ENCODE measurements at places on chromosomes 7 and 10.
A peak's percentile ranks its signal among the peaks of the same experiment; 100 is the strongest.

DNA sequence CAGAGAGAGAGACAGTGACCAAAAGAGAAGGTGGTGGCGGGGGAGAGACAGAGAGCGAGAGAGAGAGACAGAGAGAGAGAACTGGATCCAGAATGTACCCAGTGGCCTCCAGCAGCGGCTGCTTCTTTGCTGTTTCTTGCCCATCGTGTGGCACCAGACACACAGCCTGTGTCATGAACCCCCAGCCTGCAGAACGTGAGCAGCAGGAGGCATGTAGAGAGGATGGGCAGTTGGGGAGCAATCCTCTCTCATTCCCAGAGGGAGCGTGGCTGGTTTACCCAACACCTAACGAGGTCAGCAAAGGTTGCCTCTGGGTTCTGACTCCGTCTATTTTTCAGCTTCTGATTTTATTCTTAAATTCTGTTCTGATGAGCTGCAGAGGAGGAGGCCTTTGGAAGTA is 168.1 kb downstream of the ADARB2 start:
- DNase-seq: no peak

- DNase-seq: no peak
Observed at GRCh38 chr10:60427709-60428386, 38.2 kb upstream of the ANK3 start.

GRCh38 chr7:156466955-156467625 is 173.5 kb upstream of the RNF32 start:
- DNase-seq: no peak

DNA sequence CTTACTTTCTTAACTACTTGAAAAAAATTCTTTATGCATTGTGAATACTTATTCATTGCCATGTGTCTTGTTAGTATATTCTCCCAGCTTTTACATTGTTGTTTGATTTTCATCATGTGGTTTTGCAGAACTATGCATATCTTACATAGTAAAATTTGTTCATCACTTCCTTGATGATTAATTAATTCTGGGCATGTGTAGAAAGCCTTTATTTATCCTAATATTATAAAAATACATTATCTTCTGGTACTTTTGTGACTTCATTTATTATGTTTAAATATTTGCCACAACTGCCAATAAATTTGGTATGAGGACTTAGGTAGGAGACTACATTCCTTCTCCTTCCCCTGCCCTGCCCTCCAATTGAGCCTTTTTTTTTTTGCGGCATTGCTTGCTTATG is 166.0 kb upstream of the ZNF32 start:
- no peak for DNase-seq

- DNase-seq: no peak
Observed at GRCh38 chr7:138669364-138669763, 31.8 kb downstream of the SVOPL start.

- DNase-seq: no peak
Observed at GRCh38 chr7:111076205-111076604, 14.7 kb upstream of the LRRN3 start.

- DNase-seq: peak; percentile 93
Observed at GRCh38 chr7:14021069-14021468, 31.6 kb upstream of the ETV1 start.

DNA sequence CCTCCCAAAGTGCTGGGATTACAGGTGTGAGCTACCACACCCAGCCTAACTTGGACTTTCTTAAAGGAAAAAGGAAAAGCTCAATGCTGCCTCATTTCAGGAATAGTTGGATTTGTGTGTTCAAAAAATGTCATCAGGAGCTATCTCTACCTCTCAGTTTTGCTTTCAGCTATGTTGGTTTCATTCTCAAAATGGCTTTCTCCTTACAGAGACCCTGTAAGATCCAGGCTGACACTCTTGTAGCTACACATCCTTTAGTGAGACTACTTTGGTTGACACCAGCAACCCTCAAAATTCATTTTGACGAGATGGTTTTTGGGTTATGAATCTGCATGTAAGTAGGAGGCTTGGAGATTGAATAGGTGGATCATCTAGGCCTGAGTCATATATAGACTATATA is 269.7 kb upstream of the SORCS1 start:
- no peak for DNase-seq

- no peak for DNase-seq
Observed at GRCh38 chr10:55750458-55750857, 610.6 kb downstream of the ZWINT start.

DNA sequence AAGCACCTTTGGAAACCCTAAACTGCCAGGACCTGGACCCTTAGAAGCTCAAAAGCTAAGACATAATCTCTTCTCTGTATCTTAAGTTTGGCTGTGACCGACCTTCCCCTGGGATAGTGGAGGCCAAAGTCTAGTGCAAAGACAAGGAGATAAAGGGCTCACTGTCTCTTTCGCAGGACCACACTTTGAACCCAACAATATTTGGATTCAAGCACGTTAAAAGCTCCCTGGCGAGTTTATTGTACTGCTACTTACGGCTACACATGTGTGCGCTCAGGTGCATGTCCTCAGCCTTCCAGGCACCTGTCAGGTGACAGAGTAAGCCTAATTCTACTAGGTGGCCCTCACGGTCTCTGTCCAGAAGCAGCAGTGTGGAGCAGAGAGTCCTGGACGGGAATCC is 55.9 kb downstream of the PNLIPRP2 start:
- DNase-seq: no peak

DNA sequence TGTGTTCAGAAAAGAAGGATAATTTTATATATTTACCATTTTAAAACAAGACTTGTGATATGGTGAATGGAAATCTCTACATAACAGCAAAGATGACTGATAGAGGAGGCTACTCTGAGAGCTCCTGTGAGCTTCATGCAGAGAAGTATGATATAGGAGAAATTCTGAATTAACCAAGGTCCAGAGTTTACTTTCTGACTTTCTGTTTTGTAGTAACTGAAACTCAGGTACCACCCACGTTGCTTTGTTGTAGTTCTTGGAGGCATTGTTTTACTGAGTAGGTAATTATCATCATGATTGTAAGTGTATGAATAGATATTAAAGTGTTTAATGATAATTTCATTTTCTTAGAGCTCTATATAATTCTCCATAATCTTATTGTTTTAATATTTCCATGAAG is 18.0 kb upstream of the SFR1 start:
- no peak for DNase-seq

GRCh38 chr10:101545898-101546297 is 42.2 kb downstream of the POLL start:
- no peak for DNase-seq

DNA sequence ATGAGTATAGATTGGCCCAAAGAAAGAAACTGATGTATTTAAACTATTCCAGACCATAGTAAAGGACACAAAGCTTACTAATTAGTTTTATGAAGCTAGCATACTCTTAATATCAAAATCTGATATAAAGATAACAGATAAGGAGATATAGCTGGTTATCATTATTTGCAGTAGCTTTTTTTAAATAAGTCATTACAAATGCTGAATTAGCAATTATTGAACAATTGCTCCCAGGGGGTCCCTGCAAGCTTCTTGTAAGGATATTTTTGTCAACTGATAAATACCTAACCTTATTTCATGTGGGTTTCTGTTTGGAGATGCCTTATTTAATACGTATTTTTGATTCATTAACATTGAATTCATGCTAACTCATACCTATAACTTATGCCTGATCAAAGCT is 99.0 kb downstream of the RAB18 start:
- DNase-seq: no peak

- peak; percentile 15 for DNase-seq
Observed at GRCh38 chr10:67697724-67698131, 1.7 kb upstream of the CTNNA3 start.

- DNase-seq: no peak
Observed at GRCh38 chr7:93040355-93040754, 77.4 kb downstream of the SAMD9 start.
